ENCODE measurements at places on chromosomes 16 and 17.

DNA sequence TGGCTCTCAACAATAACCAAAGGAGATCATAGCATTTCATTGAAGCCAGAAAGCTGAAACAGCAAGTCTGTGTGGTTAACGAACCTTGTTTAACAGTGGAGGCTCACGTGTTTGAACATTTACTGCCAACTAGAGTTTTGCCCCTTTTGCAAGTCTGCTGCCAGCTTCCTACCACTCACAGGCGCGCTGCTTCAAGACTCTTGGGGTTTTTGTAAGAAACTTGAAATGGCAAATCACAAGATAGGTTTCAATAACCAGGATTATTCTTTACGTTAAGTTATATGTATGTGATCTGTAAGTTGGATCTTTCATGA, 1.2 kb downstream of the SNTB2 start:
- no peak for DNase-seq

DNA sequence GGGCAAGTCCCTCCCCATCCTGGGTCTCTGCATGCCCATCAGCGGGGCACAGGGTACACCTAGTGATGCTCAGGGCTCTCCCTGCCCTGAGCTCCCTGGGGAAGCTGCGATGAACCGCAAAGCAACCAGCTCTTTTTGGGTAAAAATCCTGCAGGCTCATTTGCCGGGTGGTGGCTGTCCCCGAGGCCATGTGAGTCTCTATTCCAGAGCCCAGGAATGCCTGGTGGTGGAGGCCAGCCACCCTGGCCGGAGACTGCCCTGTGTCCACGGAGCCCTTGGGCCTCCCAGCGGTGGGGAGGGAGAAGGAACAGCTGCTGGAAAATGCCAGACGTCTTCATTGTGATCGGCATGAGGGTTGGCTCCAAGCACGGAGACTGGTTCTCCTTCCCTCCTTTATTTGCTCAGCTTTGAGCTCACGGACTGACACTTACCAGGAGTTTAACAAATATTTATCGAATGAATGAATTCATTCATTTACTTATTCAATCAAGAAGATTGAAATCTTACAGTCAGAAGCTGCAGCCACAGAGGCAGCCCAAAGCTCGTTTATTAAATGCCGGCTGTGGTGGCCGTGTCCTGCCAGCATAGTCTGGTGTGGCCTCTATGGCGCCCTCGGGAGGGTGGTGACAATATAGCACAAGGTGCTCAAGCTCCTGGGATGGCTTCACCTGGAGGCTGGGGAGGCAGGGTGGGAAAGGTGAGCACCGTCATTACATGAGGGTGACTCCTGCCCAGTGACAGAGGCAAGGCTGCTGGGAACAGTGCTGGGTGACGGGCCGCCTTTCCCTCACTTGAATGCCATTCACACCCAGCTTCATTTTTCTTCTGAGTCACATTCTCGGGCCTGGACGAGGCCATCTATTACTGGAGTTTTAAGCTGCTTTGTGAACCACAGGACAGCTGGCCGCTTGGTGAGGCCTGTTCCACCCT, 31.1 kb upstream of the JPH3 start:
- no peak for DNase-seq

- no peak for DNase-seq
These were observed 58.5 kb downstream of the ADAMTS18 start for GRCh38 chr16:77376358-77376757.

DNA sequence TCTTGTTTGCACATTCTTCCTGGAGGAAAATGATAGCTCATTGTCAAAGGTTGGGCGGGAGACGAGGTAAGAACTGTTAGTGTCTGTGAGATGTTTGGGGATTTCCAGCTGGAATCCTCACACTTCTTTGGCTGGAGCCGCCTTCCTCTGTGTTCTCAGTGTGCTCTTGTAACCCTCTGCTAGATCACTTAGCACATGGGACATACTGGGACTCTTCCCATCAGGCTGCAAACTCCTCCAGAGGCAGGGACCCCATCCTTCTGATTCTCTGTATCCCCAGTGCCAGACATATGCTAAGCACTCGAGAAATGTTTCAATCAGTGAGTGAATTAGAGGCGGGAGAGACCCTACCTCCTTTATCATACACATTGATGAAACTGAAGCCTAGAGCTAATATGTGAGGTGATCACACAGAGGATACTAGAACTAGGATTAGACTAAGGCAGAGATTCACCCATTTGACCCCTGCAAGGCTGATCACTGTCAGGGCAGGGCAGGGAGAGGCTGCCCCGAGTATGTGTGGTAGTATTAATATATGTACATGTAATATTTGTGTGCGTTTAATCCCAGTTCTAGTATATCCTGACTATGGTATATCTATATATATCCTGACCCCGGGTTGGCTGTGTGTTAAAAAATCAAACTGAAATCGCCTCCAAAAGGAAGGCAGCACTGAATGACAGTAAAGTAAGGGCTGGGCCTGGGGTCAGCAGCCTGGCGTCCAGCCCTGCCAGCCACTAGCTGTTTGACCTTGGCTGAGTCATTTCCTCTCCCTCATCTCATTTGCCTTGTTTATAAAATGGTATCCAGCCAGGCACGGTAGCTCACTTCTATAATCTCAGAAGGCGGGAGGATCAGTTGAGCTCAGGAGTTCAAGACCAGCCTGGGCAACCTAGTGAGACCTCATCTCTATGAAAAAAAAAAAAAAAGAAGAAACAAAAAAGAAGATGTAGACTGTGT, 75.5 kb upstream of the TBX2 start:
- no peak for DNase-seq

- no peak for DNase-seq
These were observed 7.0 kb downstream of the MEFV start for GRCh38 chr16:3249451-3249850.
